T-cell (primary cell): ENCODE measurements at places on chromosomes 11 and 22.

- DNase-seq: no peak
These were observed 6.0 kb upstream of the CARD10 start for GRCh38 chr22:37525073-37525745.

GRCh38 chr11:5688482-5688881 lies 1.1 kb upstream of the TRIM22 start:
- DNase-seq: no peak

DNA sequence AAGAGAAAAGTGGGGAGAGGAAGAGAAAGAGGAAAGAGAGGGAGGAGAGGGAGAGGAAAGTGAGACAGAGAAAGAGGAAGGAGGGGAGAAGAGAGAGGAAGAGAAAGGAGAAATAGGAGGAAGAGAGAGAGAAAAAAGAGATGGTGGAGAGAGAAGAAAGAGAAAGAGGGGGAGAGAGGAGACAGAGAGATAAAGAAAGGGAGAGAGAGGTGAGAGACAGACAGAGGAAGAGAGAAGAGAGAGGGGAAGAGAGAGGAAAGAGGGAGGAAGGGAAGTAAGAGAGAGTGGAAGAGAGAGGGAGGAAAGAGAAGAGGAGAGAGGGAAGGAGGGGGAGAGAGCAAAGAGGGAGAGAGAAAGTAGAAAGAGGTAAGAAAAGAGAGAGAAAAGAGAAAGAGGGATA lies 9.4 kb upstream of the SEZ6L start:
- DNase-seq: no peak

GRCh38 chr22:41360126-41360525 lies 21.6 kb upstream of the TEF start:
- no peak for DNase-seq

DNA sequence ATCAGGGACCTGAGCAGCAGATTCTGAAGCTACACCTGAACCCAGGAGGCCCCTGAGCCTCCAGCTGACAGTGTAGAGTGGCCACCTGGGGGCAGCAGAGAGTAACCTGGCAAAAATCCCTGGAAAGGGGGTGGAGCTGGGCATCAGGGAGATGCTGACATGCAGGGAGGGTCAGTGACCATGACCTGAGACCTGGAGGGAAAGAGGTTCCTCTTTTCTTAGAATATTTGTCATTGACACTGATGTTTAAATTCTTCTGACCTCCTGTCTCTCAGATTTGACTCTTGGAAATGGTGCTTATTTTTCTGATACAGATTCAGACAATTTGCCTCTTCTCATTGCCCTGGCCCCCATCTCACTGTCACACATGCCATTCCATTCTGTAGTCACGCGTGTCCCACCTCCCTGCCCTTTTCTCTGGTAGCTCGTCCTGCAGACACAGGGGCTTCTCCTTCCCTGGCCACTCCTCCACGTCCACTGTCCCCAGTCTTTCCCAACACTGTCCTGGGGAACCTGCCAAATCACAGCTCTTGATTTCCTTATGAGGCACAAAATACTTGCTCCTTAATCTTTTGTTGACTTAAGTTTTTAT lies 117.2 kb upstream of the IGLL5 start:
- DNase-seq: peak; percentile 22
